RWPE2 (cell line): ENCODE measurements at places on chromosomes 6 and 20.

DNA sequence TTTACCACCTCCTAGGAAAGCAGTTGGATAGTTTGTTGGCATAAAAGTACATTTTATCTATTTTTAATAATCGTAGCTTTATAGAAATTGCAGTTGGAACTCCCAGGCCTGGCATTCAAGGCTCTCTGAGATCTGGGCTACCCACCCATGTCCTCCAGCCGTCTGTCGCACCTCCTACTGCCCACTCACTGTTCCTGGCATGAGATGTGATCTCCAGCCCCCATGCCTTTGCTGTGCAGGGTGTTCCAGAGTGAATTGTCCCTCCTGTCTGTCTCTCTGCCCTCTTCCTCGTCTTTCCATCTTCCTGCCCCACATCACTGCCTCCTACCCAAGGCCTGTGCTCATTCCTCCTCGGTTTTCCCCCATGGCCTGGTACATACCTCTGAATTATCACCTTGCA is 50.7 kb downstream of the PTPN1 start:
- DNase-seq: no peak

DNA sequence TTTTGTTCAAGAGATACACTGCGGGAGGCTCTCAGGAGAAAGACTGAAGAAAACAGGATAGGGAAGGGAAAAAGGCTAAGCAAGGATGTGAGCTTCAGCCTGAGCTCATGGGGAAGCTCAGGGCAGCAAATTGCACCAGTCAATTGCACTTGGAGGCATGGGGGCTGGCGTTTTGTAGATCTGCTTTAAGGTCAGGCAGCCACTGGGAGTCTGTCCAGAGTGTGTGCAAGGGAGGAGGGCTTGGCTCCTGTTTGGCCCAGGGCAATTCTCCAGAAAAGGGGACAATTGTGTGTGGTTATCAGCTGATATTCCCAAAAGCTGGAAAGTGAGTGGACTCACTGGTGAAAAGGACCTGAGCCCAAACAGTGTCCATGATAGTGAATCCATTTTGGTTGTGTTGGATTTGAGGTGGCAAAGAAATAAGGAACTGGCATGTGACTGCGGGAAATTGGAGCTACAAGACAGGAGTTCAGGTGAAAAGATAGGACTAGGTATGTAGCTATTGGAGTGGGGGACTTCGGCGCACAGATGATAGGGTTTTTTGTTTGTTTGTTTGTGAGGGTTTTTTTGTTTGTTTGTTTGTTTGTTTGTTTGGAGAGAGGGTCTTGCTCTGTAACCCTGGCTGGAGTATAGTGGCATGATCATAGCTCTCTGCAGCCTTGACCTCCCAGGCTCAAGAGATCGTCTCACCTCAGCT is 22.3 kb upstream of the IER3 start:
- DNase-seq: no peak

DNA sequence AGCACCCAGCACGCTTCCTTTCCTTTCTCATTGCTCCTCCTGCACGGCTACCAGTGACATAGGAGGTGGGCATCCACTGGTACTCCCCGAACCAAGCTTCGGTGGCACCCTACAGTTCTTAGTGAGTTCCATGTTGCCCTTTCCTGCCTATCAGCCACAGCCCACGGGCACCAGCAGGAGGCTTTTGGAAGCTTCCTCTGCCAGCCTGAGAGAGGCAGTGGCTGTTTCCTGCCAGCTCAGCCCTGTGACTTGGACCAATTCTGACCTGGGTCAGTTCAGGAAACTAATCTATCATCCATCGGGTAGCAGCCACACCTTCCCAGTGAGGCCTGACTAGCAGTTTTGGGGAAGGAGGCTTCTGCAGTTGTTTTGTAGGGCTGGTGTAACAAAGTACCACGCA is 176.4 kb upstream of the UST start:
- no peak for DNase-seq

- no peak for DNase-seq
These were observed 6.2 kb downstream of the ENPP1 start for GRCh38 chr6:131813991-131814390.

- no peak for DNase-seq
These were observed 6.1 kb upstream of the ALDH8A1 start for GRCh38 chr6:134956032-134956431.

GRCh38 chr6:167668019-167668753 is 158.5 kb upstream of the AFDN start:
- no peak for DNase-seq

DNA sequence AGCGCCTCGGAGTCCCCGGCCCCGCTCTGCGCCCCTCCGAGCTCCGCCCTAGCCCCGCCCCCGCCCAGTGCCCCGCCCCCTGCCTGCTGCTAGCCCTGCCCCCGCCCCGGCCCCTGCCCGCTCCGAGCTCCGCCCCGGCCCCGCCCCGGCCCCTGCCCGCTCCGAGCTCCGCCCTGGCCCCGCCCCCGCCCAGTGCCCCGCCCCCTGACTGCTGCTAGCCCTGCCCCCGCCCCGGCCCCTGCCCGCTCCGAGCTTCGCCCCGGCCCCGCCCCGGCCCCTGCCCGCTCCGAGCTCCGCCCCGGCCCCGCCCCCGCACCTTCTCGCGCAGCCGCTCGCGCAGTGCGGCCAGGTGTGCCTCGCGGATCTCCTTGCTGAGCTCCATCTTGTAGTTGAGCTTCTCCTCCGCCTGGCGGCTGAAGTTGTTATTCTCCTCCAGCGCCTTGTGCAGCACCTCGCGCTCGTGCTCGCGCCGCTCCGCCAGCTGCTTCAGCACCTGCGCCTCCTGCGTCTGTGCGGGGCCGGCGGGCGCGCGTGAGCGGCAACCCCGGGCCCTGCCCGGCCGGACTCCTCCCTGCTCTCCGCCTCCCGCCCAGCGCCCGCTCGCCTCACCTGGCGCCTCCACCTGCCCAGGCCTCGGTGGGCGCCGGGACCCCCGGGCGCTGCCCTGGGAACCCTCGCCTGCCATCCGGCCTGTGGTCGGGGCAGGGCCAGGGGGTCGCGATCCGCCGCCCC is 11.3 kb downstream of the STMN3 start:
- peak; percentile 100 for DNase-seq

DNA sequence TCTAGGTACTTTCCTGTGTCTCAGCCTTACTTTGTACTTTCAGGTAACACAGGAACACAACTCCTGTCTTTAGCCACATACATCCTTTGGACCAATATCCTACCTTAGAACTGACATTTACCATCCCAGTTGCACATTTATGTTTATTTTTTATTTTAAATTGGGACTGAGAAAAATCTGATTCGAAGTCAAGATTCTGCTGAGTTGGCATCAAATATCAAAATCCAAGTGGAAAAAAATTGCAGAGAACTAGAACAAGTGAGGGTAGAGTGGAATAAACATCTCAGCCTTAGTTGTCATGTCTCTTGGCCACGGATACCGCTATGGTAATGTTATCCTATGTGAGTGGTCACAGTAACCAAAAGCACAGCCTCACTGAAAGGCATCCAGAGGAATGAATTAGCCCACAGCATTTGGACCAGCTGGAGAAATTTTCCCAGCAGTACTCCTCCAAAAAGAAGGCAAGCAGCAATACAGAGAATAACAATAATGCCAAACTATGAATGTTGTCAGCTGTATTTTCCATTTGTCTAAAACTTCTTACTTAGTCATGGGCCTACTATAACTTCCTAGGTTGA is 17.6 kb upstream of the EYA4 start:
- no peak for DNase-seq

DNA sequence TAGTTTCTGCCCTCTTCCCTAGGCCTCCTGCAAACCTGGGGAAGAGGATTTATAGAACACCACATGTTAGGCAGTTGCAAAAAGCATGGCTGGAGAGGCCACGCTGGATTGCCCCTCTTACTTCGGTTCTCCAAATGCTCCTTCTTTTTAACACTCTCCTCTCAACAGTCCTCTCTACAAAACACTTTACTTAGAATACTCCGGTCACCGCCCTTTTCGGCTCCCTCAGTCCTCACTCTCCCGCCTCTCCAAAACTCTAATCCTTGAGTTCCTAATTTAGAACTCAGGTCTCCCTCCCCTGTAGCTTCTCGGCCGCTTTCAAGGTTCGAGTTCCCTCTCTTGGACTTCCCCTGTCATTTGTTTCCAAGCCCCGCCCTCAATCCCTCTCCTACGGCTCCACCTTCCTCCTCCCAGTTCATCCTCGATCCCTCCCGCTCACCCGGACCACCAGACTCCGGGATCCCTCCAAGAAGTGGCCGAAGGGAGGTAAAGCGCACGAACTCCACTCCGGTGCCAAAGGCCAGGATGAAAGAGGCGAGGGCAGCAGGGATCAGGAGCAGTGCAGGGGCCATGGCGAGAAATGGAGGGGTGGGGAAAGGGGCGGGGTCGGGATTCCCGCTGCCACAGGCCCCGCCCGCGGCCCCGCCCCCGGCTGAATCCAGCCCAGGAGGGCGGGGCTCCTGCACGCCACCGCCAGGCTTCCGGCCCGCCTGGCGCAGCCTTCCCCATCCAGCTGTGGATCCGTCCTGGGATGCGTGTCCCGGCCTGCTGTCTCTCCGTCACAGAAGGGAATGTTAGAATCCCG is at the start of gene NRM:
Gene NRM (minus strand): TSS at position 582 of the 805 bp plus-strand sequence. CDS start 10 bp downstream, at position 572.
- peak; percentile 91 for DNase-seq
